ENCODE measurements at places on chromosomes 7 and 10.

GRCh38 chr7:4800487-4800886 is 25.1 kb downstream of the AP5Z1 start:
- DNase-seq, result no peak

- DNase-seq, result peak; percentile 6
These were observed 309.7 kb downstream of the CSTF2T start for GRCh38 chr10:51389415-51390321.

DNA sequence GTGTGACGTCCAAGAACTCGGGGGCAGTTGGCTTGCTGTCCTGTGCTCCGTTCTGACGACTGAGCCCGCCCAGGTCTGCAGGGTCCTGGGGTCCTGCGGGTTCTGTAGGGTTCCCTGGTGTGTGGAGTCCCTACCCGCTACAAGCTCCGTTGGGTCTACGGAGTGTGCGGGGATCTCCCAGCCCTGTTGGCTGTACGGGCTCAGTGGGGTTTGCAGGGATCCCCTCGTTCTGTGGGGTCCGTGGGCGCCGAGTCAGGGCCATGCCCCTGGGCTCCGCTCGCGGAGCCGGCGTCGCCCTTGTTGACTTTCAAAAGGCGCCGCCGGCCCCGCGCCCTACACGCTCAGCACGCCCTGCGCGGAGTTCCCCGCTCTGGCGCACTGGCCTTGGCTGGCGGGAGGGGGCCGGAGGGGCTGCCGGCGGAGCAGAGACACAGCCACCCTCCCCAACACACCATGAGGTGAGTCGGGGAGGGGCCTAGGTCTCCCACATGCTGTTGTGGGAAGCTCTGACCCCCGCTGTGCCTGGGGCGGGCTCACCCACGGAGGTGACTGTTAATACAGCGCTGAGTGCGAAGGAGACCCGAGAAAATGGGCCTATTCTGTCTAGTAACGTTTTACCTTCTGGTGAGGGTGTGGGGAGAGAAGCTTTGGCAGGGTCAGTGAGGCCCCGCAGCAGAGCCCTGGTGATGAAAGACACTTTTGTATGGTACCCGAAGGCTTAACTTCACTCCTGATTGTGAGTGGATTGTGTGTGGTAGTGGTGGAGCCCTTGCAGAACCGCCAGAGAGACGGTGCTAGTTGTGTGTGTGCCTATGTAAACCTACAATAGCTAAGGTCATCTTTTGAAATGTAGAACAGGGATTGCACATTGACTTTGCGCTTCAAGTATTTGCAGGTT is 8.1 kb downstream of the TASOR2 start:
- DNase-seq, result peak; percentile 21

DNA sequence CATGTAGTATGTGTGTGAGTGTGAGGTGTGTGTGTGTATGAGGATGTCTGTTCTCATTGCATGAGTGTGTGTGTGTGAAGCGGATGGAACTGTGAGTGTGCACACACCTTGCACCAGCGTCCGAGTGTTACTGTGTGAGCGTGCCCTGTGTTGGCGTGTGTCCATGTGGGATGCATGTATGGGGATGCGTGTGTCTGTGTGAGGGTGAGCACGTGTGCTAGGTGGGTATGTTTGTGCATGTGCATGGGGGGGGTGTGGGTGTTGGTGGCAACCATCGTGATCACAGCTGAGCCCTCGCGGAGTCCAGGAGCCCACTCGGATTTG is 6.4 kb downstream of the KNDC1 start:
- DNase-seq, result no peak

DNA sequence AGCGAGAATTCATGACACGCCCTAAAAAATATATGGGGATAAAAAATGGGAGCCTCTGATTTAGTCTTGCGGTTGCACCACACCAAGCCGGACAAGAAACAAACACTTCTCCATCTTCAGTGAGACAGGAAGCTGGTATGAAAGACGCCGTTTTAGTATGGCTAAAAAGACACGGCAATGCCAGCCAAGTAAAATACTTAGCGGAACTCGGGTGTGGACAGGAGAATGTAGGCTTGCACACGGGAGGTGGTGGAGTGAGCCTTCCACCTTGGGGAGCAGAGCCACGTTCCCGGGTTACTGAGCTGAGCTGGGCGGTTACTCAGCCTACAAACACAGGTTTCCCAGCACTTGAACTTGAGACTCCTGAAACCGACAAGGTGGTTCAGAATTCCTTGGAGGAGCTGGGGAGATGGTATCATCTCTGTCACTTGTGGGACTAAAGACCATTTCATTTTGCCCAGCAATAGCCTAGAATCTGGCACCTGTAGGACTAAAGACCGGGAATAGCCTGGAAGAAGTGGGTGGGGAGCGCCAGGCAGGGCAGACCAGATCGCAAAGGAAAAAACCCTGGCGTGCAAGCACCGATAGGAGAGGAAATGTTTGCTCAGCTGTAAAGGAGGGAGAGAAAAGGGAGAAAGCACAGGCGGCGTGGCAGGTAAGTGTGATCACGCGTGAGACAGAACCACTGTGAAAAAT is 34.8 kb upstream of the SEPHS1 start:
- DNase-seq, result no peak

GRCh38 chr7:70638158-70639107 is 493.5 kb upstream of the GALNT17 start:
- DNase-seq, result no peak

DNA sequence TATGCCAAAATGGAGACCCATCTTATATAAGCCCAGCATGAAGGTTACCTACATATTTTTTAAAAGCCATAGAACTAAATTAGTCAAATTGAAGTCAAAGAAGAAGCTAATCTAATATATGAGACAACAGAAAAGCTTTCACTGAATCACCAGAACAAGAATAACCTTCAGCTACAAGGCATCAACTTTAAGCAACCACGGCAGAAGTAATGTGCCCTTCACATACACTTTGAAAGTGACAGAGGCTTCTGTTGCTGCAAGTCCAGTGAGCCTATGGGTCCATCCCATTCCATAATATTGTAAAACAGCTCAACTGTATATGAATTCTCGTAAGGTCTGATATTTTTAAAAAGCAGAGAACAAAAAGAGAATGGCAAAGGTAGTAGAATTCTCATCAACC is 36.5 kb downstream of the CTNNA3 start:
- DNase-seq, result no peak

DNA sequence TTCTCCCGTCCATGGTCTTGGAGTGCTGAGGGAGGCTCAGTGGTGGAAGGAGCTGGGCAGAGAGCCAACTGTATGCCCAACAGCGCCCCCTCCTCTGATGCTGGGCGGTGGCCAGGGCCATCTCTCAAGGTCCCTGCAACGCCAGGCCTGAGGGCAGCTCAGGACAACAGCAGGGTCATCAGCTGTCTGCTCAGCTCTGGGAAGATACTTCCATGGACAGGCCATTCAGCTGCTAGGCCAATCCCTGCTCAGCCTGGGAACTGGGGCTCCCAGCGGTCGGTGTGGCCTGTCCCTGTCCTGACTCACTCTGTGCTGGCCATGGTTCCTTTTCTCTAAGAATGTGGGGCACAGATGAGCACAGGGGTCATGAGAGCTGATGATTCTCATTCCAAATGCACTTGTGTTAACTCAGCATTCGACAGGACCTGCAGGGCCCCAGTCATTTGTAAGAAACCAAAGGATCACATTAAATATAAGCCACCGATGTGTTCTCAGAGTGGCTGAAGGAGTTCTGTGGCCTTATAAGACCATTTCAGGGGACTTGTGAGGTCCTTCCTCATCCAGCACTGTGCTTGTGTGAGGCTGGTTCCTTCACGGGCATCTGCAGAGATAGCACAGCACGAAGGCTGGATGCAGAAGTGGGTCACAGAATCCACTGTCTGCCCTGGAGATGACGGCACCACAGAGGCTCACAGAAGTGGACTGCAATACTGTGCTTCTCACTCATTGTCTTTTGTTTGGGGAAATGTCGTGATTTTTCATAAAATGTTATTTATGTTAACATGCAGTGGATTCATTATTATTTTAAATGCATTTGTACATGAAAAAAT is 73.0 kb downstream of the ADCY1 start:
- no peak for DNase-seq

DNA sequence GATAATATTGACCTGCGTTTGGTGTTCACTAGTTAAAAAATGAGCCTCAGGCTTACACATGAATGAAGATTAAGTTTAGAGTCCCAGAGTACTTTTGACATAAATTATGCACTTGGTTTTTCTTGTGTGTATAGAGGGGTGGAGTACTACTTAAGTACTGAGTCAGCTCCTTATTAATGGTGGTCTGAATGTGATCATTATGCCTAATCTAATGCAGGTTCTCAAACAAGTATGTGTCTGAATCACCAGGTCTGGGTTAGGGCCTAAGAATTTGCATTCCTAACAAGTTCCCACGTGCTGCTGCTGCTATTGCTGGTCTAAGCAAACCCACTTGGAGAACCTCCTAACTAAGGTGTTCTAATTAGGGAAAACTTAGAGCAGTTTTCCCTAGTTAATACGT is 30.7 kb upstream of the STOX1 start:
- DNase-seq, result no peak

DNA sequence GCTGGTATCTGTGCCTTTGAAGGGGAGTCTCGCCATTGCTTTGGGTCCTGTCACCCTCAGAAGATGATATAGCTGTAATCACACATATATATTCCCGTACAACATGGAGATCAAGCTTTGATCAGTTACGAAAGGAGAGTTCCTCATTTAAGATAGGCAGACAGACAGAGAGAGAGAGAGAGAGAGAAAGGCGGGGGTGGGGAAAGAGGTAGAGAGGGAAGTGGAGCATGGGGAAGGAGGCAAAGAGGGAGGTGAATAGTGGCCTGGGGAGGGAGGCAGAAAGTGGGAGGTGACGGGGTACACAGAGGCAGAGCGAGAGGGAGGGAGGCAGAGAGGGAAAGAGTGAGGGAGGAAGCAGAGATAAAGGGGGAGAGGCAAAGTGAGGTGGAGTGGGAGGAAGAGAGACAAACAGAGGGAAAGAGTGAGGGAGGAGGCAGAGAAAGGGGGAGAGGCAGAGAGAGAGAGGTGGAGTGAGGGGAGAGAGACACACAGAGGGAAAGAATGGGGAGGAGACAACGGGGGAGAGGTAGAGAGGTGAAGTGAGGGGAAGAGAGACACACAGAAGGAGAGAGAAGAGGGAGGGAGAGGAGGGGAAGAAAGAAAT is 44.6 kb upstream of the C1QL3 start:
- DNase-seq, result no peak

GRCh38 chr7:28112012-28112411 is 68.6 kb downstream of the JAZF1 start:
- DNase-seq, result no peak

DNA sequence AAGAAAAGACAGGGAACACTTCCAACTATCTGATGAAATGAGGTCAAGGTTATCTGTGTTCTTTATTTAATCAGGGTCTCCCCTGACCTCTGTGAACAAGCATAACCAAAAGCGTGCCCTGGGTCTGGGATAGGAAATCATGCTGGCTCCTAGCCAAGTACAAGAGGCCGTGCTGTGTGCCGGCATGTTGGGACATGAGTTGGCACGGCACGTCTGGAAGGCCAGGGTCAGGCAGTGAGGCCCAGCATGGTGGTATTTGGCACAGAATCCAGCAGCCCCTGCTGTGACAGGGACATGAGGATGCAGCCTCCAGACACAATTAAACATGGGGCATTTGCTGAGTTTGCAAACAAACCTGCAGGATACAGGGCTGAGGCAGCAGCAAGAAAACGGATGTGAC is 320.4 kb downstream of the PLXNA4 start:
- no peak for DNase-seq

DNA sequence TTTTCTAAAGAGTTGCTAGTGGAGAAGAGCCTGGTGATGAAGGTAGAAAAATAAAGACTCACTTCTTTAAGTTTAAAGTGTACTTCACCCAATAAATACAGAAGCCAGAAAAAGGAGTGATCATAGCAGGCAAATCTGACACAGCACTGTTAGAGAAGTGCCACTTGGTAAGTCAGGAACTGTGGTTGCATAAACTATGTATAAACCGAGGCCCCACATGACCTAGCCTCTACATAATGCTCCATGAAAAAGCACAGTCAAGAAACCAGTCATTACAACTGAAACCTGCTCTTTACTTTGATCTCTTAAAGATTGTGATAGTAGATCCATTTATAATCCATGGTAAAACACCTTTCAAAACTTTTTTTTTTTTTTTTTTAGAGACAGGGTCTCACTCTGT is 172.1 kb upstream of the PHYHIPL start:
- no peak for DNase-seq

GRCh38 chr10:126065751-126066377 is 169.5 kb downstream of the FANK1 start:
- no peak for DNase-seq

- no peak for DNase-seq
These were observed 43.5 kb downstream of the STRA8 start for GRCh38 chr7:135277161-135277560.

DNA sequence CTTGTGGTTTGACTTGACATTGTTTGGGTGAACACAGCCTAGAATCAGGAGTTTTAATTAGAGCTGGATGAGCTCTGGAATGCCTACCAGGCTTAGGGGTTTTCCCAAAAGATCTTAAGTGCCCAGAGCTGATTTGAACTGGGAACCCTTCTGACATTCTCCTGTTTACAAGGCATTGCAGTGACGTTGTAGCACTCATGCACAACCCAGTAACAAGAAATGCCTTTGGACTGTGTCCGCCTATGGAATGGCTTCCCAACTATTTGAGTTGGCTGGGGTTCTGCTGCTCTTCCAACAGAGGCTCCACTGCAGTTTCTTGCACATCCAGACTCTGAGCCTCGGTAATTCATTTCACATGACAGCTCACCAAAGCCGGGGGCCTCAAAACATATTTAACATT is 76.7 kb upstream of the MKX start:
- no peak for DNase-seq

DNA sequence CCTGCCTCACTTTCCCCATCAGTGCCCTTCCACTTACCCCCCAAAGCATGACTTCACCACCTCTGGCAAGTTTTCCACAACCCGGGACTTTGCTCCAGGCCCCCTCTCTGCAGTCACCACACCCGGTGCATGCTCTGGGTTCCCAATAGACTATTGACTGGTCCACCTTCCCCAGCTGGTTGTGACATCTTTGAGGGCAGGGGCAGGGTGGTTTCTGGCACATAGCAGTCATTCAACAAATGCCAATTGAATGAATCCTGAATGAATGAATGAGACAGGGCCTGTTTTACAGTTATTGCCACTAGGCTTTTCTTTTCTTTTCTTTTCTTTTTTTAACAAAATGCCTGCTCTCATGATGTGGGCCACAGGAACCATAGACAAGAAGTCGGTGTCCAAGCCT is 28.8 kb upstream of the DOCK1 start:
- DNase-seq, result no peak
